ENCODE measurements at places on chromosomes 4 and X.

GRCh38 chrX:64850371-64851082 is 125.7 kb downstream of the ZC4H2 start:
- peak; percentile 47 for DNase-seq

DNA sequence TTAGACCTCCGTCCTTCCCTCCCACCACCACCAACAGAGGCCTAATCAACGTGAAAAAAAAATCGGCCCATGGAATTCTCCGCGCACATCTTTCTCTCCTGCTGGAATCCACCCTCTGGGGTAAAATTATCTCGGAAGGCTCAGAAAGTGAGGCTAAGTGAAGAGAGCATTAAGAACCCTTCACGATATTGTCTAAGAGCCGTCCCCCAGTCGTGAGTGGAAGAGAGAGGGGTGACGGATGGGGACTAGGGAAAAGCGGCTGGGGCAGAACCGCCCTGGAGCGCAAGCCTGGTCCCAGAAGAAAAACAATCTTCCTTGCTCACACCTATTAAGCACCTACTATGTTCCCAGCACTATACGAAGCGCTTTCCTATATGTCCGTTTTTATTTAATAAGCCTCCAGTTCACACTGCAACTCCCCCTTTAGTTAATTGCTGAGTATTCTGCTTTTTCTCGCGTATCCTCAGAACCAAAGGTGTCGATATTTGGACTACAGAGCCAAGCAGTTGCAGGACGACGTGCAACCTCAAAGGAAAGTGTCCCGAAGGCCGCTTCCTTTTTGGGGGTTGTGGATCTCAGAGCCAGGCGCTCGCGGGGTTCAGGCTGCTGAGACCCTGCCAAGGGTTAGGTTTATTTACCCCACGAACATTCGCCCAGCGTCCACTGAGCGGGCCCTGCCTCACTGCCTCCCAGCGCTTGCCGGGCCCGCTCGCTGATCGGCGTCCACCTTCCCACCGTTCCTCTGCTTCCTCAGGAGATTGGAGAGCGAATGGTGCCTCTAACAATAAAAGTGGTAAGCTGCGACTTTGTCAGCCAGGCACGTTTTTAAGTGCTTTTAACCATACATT is 889 bp downstream of the MGARP start:
- DNase-seq, result no peak

DNA sequence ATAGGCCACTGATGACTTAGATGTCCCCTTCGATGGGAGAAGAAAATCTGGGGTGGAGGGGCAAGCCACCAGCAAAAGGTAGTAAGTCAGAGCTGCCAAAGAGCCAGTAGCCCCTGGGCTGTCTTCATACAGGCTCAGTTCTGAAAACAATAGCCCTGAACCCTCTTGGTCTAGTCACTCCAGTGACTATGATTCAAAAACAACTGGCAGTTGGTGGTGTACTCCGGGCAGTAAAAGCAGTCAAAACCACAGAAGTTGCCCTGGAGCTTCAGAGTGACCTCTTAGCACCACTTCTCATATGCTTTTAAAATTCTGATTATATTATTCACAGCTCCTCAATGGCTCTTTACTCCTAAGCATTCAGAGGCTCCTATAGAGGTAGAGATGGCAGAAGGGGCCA is 164.3 kb upstream of the MAMLD1 start:
- no peak for DNase-seq

- DNase-seq, result no peak
Measured at GRCh38 chr4:32251126-32251525, 1531.0 kb downstream of the PCDH7 start.

- DNase-seq, result no peak
Measured at GRCh38 chr4:93237521-93237920, 591.0 kb upstream of the ATOH1 start.

- DNase-seq, result no peak
Measured at GRCh38 chrX:70485466-70485865, 40.8 kb downstream of the DLG3 start.

DNA sequence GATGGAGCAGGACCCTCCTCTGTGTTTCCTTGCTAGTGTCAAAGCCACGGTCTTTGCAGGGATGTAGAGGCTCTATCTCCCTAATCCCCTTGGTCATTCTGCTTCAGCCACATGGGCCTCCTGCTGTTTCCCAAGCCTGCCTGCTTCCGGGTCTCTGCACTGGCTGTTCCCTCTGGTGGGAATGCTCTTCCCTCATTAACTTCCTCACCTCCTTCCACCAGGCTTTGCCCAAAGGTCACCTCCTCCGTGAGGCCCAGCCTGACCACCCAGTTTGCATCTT is 56.6 kb downstream of the ABLIM2 start:
- no peak for DNase-seq

DNA sequence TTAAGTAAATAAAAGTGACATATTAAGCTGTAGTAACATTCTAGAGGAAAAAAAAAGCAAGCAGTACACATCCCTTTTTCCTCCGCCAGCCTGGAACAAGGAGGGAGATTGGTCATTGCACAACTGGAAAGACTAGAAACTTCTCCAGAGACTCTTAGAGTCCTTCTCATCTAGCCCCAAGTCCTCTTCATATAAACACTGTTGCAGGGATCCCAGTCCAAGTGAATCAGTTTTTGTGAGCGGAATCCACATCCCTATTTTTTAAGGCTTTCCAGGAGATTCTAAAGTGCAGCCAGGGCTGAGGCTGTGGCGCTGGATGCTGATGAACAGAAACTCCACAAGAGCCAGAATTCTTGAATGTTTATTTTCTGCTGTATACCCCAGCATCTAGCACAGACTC is 23.8 kb downstream of the REELD1 start:
- DNase-seq, result no peak

DNA sequence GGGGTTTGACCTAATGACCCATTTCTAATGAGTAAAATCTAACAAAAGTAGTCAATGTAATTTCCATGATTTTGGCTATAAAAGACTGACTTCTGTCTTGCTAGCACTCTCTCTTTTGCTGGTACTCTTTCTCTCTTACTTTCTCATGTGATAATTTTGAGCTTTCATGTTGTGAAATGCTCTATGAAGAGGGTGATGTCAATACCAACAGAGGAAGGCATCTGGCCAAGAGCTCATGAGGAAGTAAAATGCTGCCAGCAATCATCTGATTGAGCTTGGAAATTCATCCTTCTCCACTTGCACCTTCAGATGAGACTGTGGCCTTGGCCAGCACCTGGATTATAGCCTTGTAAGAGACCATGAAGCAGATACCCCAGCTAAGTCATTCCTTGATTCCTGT is 347.7 kb downstream of the HS3ST1 start:
- no peak for DNase-seq

DNA sequence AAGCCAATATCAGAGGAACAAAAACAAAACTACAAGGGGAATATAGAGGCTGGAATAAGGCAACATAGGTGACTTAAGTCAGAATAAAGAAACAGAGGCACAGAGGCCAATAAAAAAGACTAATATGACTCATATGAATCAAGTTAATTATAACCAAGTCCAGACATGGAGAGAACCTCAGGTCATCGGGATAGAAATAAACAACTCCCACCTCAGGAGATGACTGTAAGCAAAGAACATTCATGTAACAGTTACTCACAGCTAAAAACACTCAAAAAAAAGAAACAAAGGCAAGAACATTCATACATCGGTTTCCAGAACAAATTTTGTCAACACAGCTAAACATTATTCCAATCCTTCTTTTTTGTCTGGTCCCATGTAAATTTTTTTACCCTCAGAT is 60.3 kb upstream of the RXFP1 start:
- DNase-seq, result no peak

GRCh38 chrX:69124108-69124507 is 41.1 kb downstream of the PJA1 start:
- DNase-seq, result no peak

DNA sequence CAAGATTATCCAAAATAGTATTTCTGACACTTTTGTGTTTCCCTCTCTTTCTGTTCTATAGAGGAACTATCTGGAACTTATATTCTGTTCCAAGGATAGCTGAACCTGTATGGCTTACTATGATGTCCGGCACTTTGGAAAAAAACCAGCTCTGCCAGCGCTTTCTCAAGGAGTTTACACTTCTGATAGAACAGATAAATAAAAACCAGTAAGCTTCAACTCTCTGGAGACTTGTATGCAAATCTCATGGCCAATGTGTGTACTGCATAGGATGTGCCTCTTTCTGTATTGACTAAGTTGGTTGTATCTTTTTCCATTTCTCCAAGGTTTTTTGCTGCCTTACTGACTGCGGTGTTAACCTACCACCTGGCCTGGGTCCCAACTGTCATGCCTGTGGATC is 92.5 kb downstream of the FNIP2 start:
- no peak for DNase-seq

DNA sequence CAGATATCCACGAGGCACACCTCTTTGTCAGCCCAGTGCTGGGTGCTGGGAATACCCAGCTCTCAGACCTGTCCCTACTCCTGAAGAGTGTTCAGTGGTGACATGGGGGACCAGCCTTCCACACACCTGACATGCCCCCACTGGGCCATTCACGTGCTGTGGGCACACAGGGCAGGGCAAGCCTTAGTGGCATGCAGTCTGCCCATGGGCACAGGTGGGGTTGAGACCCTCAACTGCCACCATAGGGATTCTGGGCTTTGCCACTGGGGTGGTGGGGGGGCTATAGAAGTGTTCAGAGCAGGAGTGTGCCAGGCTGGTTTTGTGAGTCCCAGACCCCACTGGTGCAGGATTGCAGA is 16.7 kb upstream of the PSAPL1 start:
- DNase-seq, result no peak

DNA sequence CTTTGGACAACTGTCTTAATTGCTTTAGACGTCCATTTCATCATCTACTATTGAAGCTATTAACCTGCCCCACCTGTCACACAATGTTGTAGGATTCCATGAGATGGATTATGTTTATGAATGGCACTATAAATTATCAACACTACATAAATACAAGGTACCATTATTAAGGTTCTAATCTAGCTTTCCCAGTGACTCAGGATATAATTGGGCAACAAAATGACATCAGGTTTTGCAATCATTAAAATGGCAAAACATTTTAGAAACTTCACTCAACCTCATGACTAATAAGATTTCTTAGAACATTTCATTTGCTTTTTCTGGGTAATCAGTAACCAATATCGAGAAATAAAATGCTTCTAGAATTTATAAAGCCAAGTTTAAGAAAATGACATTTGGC is 9.2 kb downstream of the HOPX start:
- no peak for DNase-seq
